ENCODE measurements at places on chromosomes 1 and 21. TPM values are rescaled to one million over a fixed set of nuclear protein-coding genes. Genes with fewer than 3 reads are reported as not detected.

DNA sequence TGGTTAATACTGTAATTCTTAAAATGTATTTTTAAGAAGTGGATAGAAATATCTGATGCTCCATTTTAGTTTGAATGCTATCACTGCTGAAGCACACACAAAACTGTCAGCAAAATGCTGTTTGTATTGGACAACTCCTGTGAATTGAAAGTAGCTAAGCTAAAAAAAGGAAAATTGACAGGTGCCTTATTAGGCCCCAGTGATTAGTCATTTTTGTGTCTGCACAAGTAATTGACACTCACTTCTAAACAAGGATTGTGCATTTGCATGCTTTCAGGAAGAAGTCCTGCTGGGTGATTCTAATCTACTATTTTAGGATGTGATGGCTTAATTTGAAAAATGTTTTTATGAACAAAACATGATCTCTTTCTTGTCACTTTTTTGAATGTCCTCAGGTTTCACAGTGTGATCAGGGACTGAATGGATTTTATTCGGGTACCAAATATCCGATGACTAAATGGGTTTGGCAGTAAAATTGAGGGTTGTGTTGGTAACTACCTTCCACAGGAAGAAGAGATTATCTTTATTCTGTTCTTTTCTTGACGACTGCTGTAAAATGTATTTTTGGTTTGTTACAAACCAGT lies 13.0 kb upstream of the MAP3K7CL start:
- no peak for DNase-seq

DNA sequence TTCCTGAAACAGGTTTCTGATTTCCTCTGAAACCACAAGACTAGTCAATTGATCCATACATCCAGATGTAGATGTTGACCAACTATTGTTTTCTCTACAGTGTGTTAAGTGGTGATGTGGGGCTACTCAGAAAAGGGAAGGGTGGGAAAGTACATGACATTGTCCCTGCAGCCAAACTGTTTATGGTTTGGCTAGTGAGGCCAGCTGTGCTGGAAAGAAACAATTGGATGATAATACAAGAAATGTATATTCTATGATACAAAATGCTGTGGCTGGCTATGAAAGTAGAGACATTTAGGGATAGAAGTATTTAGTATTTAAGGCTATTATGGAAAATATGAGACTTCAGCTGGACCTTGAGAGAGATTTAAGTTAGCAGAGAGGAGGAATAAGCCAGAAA lies 244.5 kb downstream of the ADGRL2 start:
- DNase-seq, result no peak

GRCh38 chr1:22071511-22071910 lies 19.0 kb downstream of the CDC42 start:
- no peak for DNase-seq

GRCh38 chr1:91821126-91821868 lies 64.7 kb downstream of the TGFBR3 start:
- no peak for DNase-seq

The FCRL6 gene
- not detected for total RNA-seq

Measured in neural crest cell (in vitro differentiated cells).